Astrocyte of the spinal cord (primary cell): ENCODE measurements at places on chromosomes 7 and 10.

- DNase-seq, result peak; percentile 9
These were observed 258.0 kb downstream of the GFRA1 start for GRCh38 chr10:116014871-116015582.

- DNase-seq, result no peak
These were observed 1.2 kb upstream of the AHR start for GRCh38 chr7:17297243-17297642.

- DNase-seq, result peak; percentile 92
These were observed 46.2 kb downstream of the BAIAP2L1 start for GRCh38 chr7:98354511-98355249.

GRCh38 chr7:106048706-106049020, 63.4 kb downstream of the SYPL1 start:
- DNase-seq, result no peak

GRCh38 chr10:89431977-89432376, 17.6 kb downstream of the IFIT5 start:
- peak; percentile 81 for DNase-seq

- no peak for DNase-seq
These were observed 4.2 kb downstream of the FAM53B start for GRCh38 chr10:124739986-124740368.

DNA sequence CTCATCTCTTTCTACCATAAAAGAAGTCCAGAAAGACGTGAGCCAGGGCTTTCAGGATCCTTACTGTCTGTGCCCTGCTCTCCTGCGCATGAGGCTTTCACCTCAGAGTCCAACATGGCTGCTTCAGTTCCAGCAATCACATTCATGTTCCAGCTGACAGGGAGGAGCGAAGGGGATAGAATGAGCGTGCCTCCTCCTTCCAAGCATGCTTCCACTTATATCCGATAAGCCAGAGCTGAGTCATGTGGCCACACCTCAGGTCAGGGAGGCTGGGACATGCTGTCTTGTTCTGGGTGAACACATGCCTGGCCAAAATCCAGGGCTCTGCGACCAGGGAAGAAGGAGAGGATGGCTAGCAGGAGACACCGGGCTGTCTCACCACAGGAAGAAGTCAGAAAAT, 248.2 kb downstream of the SKAP2 start:
- DNase-seq, result no peak

DNA sequence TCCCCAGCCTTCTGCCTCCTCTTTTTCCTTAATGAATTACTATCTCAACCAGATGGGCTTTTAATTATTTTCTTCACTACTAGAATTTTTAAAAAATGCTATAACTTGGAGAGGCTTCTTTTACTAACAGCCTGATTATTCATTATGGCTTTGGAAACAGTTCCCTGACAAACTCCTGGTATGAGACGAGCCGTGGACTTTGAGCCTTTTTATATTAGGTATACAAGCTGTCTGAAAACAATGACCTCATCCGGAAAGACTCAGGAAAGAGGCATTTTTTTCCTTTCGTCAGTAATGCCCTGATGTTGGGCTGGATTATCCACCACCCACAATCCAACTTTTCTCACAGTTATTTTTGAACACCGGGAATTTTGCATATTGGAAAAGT, 26.7 kb upstream of the ABLIM1 start:
- peak; percentile 71 for DNase-seq

DNA sequence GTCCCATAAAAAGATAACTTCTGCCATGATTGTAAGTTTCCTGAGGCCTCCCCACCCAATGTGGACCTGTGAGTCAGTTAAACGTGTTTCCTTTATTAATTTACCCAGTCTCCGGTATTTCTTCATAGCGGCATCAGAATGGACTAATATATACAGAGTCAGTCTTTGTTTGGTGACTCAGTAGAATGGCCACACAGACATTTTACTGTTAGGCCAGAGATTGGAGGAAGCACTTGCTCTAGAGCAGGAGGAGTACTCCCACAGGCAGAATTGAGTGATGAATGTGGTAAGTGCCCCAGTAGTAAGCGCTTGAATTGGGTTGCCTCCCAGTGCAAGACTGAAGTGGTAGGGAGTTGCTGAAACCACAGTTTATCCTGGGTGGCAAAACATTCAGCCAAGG, 149.5 kb upstream of the SMIM30 start:
- DNase-seq, result no peak

DNA sequence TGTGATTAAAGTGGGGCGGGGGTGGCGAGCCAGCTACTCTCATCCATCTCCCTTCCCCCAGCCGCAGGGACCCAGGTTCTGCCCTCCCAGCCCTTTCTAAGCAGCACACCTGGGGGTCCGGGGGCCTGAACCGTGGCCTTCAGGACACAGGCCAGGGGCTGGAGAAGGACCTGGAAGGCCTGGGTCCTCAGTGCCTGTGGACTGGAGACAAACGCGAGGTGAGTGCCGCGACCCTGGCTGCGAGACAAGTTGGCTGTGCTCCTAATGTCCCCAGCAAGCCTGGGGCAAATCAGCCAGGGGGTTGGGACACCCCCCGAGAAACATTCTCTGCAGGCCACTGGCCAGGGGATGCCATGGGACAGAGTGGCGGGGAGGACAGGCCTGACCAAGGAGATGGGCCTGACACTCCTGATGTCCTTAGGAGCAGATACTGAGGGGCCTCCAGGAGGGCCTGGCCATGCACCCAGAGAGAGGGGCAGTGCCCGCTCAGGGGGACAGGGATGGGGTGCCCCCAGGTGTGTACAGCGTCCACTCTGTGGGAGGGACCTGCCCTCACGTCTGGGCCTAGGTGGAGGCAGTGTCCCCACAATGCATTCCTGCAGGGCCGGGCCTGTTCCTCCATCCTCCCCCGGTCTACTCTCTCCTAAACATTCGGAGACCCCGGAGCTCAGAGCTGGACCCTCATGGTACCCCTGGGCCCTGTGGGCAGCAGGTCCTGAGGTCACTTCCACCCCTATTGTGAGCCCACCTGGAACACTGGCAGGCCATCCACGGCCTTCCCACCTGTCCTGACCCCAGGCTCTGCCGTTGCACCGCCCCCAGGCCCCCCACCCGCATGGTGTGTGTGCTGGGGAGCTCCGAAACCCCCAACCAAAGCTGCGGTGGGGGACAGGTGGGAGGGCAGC, 13.1 kb downstream of the BRAT1 start:
- no peak for DNase-seq

GRCh38 chr7:1630700-1631336, 39.3 kb upstream of the ELFN1 start:
- DNase-seq, result no peak

GRCh38 chr7:151411551-151411950, 1.7 kb upstream of the WDR86 start:
- DNase-seq, result no peak

DNA sequence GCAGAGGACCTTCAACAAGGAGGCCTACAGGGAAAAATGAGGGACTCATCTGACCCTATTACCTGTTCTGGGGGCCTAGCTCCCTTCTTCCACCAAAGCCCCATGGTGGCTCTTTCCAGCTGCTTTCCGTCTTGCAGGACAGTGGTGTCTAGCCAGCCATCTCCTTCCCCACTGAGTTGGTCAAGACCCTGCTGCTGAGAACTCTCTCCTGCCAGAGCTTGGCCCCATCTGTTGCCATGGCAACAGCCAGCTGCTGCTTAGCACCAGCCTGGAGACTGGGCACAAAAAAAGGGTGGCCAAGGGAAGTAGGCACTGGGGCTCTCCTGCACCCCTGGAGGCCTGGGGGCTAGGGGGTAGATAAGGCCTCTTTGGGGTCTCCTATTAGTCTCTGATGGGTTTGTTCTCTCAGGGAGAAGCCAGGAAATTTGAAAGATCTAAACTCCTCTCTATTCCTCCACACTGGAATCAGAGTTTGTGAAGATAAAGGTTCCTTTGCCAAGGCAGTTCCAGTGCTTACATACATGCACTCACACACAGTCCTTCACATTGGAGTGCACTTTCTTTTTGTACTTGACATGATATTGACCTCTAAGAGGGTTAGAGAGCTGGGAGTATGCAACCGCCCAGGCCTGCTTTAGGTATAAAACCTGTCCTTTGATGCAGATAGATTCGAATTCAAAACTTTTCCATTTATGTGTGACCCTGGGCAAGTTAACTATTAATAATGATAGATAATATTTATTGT, 15.8 kb downstream of the TSPAN33 start:
- DNase-seq, result no peak

DNA sequence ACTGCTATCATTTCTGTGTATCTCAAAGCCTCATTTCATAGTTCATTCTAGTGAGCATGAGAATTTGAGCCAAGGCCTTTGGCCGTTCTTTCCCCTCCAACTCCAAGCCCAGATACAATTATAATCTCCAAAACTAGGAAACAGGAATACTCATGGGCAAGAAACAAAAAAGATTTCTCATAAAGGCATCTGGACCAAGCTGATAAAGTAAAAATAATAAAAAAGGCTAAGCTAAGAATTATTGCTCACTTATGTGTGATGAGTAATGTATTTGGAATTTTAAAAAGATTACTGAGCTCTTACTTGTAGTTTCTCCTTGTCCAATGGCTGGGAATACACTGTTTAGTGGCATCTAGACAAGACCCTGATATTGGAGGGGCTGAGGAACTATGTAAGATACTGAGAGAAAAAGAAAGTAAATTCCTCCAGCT, 196.4 kb upstream of the POM121L12 start:
- peak; percentile 73 for DNase-seq

- DNase-seq, result peak; percentile 80
These were observed 75.2 kb downstream of the DNAJB6 start for GRCh38 chr7:157412021-157412443.

GRCh38 chr7:94087664-94088352, 83.7 kb upstream of the BET1 start:
- DNase-seq, result peak; percentile 79

DNA sequence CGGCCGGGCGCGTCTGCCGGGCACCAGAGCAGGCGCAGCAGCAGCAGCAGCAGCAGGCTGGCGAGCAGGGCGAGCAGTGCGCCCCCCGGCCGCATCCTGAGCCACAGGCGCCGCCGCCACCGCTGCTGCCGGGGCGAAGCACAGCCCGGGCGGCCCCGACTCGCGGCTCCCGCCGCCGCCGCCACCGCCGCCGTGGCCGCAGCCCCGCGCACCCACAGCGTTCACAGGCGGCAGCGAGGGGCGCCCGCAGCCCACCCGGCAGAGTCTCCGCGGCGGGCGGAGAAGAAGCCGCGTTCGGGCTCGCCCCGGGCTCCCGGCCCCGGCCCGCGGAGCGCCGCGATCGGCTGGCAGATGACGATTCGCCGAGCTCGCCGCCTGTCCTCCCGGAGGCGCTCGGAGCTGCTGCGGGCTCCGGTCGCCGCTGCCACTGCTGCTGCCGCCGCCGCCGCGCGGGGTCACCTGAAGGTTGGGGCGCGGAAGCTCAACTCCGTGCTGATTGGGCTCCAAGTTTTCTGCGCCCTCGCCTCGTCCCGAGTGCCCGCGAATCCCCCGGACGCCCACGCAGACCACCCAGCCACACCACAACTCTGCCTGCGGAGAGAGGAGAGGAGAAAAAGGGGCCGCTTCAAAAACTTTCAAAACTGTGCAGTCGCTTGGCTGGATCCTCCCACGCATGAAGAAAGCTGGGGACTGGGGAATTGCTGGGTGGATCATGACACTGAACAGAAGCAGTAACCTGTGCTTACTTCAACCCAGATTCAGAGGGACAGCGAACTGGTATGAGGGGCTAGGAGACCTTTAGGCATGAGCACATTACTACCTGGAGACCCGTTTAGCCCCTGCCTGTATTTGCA, at the start of gene ST8SIA6:
ST8SIA6 (minus strand) TSS at position 435 of the 854 bp plus-strand sequence; CDS start at position 95, 340 bp downstream.
- DNase-seq, result peak; percentile 54

DNA sequence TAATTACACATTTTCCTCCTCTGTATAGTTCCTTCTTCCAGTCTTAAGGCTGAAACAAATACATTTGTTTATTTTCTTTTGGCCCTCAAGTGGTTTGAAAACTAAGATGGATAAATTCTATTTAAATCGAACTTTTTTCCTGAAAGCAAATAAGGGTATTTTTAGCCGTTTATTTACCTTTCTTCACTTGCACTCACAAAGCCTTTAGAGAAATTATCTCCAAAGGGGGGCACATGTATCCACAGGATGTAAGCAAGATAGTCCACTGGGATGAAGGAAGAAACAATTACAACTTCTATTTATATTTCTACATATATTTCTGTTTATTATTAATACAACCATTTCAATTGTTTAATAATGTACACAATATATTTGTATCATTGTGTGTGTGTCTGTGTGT, 10.2 kb downstream of the CPA4 start:
- DNase-seq, result no peak

- DNase-seq, result no peak
These were observed 377.0 kb downstream of the SEMA3D start for GRCh38 chr7:84809877-84810276.

- no peak for DNase-seq
These were observed 58.3 kb upstream of the CALD1 start for GRCh38 chr7:134721171-134721570.

DNA sequence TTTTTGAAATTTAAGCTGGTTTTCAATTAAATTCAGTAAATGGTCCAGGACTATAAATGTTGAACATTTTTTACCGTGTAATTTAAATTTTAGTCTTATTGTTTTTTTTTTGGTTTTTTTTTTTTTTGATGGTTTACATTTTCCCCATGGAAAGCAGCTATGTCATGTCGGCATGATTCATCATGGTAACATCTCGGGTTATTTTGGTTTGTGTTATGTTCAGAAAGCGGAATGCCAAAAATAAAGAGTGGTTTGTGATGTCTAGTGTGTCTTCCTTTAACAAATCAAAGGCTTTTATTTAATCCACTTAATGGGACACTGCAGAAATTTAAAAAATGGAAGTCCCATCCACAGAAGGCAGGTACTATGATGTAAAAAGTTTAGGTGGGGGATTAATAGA, 58.5 kb downstream of the TRUB1 start:
- peak; percentile 51 for DNase-seq

DNA sequence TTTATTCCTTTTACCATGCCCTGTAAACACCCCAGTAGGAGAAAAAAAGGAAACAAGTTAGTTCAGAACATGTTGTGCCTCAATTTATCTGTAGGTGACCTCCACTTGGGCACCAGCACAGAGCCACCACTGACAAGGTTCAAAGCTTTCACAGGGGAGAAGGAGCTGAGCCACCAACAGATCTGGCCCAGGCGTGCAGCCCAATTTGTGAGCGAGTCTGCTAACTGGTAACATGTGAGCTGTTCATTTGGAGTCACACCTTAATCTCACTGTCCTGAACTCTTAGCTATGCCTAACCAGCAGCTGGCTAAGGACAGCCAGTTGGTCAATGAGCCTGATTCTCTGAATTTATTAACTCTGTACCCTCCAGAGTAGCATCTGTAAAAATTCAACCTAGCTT, 78.4 kb upstream of the CAMK2B start:
- no peak for DNase-seq

GRCh38 chr10:100158044-100158805, 27.6 kb downstream of the ERLIN1 start:
- no peak for DNase-seq

GRCh38 chr7:132519936-132520335, 56.3 kb downstream of the PLXNA4 start:
- DNase-seq, result peak; percentile 34

DNA sequence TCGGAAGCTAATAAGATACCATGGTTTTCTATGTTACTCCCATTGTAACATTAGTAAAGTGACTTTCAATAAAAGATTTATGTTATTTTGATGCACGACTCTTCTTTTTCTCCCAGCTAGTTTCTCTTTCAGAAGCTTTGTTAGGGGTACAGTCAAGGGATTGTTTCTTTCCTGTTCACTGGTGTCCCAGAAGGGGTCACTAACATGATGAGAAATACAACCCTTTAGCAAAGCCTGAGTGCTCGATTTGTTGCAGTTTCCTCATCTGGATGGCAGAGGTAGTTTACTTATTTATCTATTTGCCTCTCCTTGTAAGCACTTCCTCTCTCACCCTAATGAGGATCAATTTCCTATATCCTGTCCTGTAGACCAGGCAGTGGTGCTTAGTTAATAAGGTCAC, 17.0 kb downstream of the SRI start:
- DNase-seq, result no peak

- DNase-seq, result peak; percentile 40
These were observed 27.3 kb downstream of the NCOA4 start for GRCh38 chr10:46002916-46003693.
